Activated B cell treated with CpG ODN at 0.5 μM for 24 hours (primary cell): ENCODE measurements at places on chromosomes 16 and 17.

- peak; percentile 62 for DNase-seq
Observed at GRCh38 chr17:35460354-35460851, 11.8 kb upstream of the SLFN13 start.

DNA sequence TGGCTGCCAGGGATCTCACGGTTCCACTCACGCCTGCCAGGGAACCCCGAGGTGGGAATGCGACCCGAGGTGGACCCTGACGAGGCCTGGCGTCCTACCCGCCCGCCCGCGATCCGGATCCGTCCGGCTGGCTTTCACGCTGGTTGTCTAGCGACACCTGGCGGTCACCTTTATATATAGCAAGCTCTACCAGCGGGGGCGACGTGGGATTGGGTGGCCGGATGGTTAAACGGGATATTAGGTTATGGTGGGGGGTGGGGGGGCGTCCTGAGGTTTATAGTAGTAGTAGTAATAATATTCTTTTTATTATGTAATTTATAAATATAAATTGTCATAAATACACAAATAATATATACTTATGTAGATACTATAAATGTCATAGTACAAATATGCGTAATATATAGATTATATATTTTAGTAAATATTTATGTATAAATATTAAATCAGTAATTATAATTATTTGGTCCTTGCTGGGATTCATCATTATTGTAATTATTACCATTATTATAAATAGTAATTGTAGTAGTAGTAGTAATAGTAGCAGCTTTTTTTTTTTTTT, 136.9 kb downstream of the KCNJ12 start:
- DNase-seq: peak; percentile 63

DNA sequence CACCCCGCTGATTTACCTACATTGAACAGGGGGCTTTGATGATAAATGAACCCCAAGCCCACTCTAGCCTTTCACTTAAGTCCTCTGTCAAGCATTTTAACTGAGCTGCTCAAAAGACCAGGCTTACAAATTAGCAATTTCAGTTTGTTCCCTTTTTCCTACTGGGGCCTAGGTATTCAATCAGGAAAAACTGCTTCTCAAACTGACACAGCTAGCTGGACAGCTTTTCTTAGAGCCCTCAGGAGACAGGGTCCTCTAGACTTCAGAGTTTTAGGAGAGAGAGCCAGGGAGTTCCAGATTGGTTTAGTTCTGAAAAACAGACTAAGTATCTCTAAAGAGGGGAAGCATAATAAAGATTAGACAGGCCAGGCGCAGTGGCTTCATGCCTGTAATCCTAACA, 6.2 kb upstream of the HEXIM2 start:
- no peak for DNase-seq

DNA sequence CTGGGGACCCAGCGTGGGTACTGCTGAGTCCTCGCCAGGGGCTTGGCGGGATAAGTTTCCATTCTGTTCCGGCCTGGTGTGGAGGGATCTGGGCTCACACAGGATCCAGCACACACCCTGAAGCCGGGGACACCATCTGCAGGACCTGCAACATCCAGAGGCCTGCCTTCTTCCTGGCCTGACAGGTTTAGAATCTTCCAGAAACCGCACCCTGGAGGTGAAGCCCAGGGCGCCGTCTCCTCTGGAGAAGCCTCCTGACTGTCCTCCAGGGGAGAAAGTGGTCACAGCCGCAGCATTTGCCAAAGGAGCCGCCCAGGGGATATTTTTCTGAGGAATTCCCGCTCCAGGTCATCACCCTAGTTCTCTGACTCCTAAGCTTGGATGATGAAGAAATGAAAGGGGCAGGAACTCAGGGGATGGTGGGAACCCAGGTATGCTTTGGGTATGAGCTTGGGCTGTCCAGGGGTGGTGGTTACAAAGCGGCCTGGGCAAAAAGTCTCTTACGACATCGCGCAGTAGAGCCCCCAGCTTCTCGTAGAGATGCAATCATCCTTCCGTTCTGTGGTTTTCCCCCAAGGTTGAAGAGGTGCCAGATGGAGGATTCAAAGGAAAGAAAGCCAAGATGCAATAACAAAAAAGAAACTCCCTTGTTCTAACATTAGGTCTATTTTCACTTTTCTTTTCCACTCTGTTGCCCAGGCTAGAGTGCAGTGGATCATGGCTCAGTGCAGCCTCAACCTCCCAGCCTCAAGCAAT, 9.1 kb upstream of the CRISPLD2 start:
- no peak for DNase-seq

DNA sequence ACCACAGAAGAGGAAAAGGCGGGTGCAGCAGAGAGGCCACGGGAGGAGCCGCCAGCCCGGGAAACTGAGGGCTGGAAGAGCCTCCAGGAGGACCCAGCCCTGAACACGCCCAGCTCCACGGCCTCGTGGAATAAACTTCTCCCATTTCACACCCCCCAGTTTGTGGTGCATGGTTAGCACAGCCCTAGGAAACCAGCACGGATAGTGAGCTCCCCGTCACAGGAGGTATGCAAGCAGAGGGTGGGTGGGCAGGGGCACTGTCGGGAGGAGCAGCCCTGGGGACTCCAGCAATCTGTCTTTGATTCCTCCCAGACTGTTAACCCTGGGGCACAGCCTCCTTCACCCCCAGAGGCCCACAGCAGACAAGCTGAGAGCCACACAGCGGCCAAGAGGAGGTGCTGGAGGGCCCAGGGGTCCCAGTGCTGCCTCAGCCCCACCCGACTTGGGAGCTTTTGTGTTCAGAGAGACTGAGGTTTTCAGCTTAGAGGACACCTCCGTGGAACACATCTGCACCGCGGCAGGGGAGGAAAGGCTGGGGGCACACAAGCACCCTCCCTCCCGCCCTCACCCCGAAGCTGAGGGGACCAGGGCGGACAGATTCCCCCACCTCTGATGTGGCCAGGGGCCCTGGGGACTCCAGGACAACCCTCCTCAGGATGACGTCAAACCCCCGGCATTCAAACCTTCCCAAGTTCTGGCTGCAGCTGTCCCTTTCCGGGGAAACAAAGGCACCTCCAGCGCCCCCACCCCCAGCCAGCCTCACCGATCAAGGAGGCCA, 1.7 kb upstream of the IL17C start:
- no peak for DNase-seq

DNA sequence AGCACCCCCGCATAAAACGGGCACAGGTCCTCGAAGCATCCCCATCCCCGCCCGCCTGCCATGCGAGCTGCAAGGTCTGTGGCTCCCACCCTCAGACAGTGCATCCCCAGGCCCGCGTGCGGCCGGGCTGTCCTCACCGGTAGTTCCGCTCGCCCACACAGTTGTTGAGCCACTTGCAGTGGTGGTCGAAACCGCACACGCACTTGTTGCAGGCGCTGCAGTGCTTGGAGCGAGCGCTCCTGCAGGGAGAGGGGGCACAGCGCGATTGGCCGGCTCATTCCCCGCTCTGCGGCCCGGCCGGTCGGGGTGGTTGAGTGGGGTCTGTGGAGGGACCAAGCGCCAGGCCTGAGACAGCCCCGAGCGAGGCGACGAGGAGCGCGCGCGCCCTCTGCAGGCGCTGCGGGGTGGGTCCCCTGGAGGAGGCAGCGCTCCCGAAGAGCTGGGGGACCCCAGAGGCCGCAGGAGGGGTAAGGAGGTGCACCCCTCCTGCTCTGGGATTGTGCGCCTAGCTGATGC, 6.0 kb upstream of the TPPP3 start:
- DNase-seq: peak; percentile 55

- DNase-seq: no peak
Observed at GRCh38 chr16:22787466-22788192, 26.3 kb upstream of the HS3ST2 start.

- no peak for DNase-seq
Observed at GRCh38 chr16:86495756-86496261, 14.5 kb upstream of the FOXF1 start.

DNA sequence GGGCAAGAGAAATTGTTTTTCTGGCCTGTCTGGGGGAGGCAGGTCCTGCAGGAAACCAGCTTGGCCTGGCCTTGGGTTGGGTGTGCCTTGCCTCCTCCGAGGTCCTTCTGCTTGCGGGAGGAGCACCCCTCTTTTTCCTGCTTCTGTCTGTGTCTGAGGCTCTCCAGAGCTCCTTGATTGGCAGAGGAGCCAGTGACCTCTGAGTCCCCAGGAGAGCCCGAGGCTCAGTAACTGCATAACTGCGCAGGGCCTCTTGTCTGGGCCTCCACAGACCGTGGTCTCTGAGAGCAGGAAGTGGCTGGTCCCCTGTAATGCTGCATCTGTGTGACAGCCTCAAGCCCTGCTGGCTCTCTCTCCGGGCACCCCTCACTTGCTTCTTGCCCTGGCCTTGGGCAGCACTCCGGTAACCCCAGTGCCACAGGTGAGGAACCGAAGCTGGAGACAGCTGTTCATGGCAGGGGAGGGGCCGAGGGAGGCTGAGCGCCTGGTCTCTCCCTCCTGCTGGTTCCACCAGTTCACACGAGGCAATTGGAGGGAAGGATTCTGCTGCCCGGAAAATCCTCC, 1.6 kb downstream of the CAPN15 start:
- no peak for DNase-seq

DNA sequence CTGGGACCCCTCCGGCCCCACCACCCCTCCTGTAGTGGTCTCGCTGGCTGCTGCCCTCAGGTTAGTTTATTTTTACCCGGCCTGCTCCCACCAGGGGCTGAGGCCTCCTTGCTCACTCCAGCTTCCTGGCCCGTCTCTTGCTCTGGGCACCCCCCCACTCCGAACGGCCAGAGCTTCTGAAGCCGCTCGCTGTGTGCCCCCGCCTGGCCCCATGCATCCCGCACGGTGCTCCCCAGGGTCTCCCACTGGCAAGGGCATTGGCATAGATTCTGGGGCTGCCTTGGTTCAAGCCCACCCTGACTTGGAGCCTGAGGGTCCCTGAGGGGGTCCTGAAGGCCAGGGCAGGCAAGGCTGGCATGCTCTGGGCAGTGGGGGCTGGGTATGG, 186.4 kb downstream of the SEC14L1 start:
- DNase-seq: no peak

DNA sequence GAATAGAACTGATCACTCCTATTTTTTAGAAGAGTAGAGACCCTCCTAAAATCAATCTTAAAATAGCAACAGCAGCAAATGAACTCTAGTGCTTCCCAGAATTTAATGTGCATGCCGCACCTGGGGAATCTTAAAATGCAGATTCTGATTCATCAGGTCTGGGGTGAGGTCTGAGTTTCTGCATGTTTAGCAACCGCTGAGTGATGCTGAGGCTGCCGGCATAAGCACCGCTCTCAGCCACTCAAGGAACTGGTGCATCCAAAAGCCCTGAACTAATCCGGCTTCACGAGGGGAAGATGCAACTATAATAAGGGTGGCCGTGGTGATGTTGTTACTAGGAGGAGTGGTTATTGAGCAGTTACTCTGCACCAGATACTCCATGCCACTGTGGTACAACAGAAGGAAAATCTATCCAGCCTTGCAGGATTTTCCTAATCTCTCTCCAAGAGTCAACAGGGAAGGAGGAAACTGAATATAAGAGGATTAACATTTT, 19.7 kb downstream of the SDK2 start:
- no peak for DNase-seq

- DNase-seq: no peak
Observed at GRCh38 chr17:45299361-45299760, 17.5 kb downstream of the MAP3K14 start.

- no peak for DNase-seq
Observed at GRCh38 chr17:13025258-13025627, 7.4 kb upstream of the ELAC2 start.

- DNase-seq: no peak
Observed at GRCh38 chr17:64449545-64449944, 630 bp downstream of the MILR1 start.

DNA sequence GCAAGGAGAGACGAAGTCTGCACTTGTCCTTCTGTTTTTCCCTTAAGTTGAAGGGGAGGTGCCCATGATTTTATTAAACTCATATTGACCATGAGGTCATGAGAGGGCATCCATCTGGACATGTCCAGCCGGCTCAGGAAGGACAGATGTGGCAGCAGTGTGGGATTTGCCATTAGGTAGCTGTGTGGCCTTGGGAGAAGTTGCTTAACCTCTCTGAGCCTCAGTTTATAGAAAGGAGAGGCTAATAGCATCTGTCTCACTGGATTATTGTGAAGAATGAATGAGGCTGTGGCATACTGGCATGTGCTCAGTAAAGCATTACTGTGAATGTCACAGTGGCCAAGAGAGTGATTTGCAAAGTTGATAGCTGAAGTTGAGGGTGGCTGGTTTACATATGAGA, 1.2 kb downstream of the TIMM22 start:
- no peak for DNase-seq

- no peak for DNase-seq
Observed at GRCh38 chr17:32161506-32162365, 19.4 kb downstream of the RHOT1 start.

DNA sequence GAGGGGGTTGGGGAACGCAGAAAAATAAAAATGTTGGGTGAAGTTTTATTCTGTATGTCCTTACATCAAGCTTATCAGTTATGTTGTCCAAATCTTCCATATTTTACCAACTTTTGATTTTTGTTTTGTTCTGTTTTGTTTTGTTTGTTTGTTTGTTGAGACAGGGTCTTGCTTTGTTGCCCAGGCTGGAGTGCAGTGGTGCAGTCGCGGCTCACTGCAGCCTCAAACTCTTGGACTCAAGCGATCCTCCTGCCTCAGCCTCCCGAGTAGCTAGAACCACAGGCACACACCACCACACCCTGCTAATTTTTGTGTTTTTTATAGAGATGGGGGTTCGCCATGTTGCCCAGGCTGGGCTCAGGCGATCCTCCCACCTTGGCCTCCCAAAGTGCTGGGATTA, 20.8 kb downstream of the ZNRF1 start:
- DNase-seq: no peak

- no peak for DNase-seq
Observed at GRCh38 chr16:8796469-8797363, 723 bp downstream of the TMEM186 start.

GRCh38 chr17:57898487-57899311, 48.9 kb upstream of the MRPS23 start:
- no peak for DNase-seq

- DNase-seq: no peak
Observed at GRCh38 chr17:75927286-75927922, 13.4 kb downstream of the FBF1 start.

GRCh38 chr17:71878998-71879397, 241.8 kb upstream of the SOX9 start:
- no peak for DNase-seq

- no peak for DNase-seq
Observed at GRCh38 chr17:80029258-80029974, 6.3 kb downstream of the TBC1D16 start.

GRCh38 chr16:72752004-72752695, 295.8 kb downstream of the ZFHX3 start:
- no peak for DNase-seq

DNA sequence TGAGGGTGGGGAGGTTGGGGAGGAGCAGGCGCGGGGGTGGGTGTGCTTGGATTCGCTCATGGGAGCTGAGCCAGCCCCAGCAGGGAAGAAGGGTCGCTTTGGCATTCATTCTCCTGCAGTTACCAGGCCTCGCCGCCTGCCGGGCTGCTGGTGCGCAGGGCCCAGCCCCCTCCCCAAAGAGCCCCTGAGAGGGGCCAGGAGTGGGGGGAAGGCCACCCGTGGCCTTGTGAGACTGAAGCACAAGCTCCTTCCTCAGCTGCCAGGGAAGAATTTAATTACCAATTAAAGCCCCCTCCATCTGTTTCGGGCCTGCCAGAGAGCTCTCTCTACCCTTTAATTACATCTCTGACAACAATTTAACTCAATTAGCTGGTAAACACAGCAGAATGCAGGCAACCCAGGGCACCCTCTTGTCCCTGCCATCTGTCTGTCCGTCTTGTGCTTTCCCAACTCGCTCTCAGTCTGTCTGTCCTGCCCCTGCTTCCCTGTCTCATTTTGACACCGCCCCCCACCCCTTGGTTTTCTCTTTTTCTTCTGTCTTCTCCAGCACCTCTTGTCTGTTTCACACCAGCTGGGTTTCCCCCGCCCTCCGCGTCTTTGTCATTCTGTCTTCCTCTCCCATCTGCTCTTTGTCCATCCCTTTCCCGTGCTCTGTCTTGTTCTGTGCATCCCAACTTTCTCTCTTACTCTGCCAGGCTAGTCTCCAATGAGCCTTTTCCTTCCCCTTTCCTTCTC, 32.7 kb downstream of the CDK5RAP3 start:
- DNase-seq: no peak
